ENCODE measurements at places on chromosomes 1 and 21.

DNA sequence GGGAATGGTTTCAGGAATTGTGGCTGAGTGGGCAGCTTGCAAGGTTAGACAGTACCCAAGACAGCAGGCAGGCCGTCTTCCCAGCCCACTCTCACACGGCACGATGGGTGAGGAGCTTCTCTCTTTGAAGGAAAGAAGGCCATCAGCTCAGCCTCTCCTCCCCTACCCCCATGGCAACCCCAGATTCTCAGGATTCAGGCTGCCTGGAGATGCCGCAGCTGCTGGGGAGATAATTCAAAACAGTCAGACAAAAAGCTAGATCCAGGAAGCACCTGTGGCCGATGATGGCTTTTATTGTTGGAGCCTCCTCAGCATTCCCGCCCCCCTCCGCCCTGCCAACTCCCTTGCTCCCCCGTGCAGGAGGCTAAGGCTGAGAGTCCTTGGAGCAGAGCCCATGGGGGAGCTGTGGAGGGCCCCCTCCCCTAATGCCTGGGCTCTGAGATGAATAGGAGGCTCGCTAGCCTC lies 220.5 kb downstream of the TRABD2B start:
- DNase-seq = no peak

GRCh38 chr21:44814498-44815023 lies 3.3 kb downstream of the SUMO3 start:
- DNase-seq = no peak

DNA sequence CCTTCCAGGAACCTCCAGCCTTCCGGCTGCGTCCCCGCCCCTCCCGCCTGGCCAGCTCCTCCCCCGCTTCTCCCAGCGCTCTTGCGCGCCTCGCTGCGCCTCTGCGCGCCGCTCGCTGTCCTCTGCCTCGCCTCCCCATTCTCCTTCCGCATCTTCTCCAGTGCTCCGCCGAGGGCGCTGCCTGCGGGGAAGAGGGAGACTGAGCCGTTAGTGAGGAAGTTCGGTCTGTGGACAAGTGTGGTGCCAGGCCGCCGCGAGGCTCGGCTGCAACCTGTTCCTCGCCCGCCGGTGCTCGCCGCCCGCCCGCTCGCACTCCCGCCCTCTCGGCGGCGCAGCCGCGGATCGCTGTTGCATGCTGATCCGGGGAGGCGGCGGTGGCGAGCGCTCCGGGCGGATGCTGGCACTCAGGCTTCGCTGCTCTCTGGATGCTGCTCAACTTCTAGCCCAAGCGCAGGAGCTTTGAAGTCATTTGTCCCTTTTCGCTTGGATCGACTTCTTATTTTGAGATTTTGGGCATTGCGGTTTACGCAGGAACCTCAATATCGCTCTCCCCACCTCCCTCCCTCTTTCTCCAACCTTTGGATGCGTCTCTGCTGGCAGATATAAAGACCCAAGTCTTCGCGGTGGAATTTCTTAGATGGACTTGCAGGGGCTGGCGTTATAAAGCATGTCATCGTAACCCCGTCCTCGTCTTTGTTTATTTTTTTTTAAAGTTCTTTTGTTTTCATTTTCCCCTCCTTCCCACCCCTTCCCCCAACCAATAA lies 614 bp upstream of the CACNA1E start:
- no peak for DNase-seq

DNA sequence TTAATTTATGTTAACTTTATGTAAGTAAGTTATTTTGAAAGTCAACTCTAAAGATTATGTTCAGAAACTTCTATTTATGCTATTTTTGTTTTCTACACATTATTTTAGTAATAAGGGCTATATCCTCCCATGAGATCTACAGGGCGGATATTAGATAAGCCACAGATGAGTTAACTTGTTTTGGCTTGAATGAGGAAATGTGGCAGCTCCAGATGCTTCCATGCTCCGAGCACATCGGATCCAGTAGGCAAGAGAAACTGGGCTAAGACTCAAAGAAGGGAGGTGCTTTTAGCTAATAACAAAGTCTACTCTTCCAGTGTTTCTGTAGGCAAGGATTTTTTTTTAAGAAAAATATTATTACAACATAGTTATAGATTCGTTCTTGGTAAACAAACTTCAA lies 20.0 kb upstream of the LAMC1 start:
- no peak for DNase-seq

DNA sequence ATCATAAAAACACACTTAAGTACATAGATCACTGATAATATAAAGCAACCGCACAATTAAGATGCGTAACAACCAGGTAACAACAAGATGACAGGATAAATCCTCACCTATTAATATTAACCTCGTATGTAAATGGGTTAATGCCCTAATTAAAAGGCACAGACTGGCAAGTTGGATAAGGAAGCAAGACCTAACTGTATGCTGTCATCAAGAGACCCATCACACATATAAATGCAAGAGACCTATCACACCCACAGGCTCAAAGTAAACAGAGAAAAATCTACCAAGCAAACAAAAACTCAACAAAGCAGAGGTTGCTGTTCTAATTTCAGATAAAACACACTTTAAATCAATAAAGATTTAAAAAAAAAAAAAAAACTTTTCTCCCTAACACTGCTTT lies 151.8 kb downstream of the FAF1 start:
- no peak for DNase-seq

DNA sequence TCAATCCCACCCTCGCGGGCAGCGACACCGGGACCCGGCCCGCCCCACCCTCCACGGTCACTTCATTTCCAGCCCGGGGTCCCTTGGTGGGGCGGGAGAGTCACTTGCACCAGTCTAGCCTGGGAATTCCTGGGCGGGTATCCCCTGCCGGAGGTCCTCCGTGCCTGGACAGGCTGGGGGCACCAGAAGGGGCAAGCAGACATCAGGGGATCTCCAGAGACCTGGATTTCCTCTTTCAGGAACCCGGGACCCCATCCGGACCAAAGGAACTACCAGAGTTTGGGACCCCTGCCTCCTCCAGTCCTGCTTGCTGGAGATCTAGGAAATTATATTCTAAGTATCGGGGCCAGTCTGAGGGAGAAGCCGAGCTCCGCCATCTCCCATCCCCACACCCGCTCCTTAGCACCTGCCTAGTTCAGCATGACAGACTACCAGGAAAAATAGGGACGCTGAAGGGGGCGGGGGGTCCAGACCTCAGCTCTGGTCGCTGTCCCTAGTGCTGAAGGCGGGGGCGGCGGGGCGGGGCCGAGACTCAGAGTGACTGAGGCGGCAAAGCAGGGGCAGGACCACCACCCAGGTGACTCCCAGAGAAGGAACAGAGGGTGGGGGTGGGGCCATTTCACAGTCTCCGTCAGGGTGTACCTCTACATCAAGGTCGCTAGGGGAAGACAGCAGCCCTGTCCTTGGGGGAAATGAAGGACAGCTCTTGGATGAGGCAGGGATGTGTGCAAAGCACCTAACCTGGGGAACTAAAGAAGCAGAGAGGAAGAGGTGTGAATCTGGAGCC lies 832 bp downstream of the HCN3 start:
- no peak for DNase-seq

GRCh38 chr1:92486251-92487077 lies at the start of gene GFI1:
Gene GFI1 (minus strand): TSS chr1:92486925. CDS start chr1:92483487, 3,438 bp downstream.
- peak; percentile 87 for DNase-seq

DNA sequence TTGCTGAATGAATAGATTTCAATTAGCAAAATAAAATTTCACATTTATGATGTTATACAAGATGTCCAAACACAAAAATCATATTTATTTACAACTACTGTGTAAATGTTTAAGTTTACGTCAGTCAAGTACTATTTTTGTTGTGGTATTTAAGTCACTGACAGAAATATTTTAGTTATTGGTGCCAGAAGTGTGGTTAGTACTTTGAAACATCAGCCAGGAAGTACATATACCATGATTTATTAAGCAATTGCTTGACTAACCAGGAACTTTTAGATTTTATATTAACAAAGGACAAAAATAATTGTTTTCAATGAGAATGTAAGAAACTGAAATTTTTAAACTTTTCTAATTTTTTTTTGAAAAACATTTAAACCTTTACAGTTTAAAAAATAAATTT lies 2.4 kb upstream of the FCRL4 start:
- no peak for DNase-seq

DNA sequence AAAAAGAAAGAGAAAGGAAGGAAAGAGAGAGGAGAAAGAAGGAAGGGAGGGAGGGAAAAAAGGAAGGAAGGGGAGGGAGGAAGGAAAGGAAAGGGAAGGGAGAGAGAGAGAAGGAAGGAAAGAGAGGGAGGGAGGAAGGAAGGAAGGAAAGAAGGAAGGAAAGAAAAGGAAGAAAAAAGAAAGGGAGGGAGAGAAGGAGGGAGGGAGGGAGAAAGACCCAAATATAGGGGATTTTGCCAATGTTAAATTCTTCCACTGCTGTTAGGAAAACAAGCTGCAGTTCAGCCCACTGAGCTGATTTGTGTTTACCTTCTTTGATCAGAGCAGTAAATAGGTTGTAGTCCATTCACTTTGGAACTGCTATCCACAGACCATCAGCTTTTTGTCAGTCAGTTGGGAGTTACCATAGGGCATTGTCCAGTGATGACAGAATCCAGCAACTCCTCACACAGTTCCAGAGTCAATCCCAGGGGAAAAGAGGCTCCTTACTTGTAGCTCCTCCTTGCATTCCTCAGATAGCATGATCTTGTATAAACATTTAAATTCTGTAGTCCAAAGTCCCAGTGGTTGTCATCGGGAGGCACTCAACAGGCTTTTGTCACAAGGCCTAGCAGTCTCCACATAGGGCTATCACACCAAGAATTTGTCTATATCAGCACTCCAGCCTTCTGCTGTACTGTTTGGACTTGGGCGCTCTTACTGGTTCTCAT lies 13.5 kb upstream of the PPP1R8 start:
- no peak for DNase-seq

- DNase-seq = no peak
These were observed 19.8 kb upstream of the TTLL10 start for GRCh38 chr1:1153874-1154273.

DNA sequence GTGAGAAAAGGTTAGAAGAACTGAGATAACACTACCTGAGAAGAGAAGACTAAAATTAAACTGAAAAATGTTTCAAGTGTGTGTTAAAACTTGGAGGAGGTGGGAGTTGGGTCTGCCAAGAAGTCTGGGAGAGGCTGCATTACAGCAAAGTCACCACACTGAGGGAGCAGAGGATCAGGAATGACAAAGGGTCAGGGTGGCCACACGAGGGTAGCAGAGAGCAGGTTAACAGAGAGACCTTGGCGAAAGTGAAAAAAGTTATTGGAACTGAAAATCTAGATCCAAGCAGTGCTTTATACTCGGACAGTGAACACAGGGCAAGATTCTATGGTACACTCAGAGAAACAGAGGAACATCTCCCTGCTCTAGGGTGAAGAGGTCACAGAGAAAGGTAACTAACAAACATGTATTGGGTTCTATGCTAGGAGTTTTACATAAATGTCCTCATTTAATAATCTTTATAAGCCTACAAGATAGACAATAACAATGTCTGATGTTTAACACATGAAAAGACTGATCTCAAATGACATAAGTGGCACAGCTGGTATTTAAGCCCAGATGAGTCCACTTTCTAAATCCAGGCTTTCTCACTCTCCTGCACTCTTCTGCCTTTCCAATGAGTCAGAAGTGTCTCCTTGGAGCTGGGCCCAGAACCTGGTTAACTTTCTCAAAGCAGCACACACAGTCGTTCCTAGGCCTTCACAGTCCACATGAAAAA lies 10.3 kb upstream of the CADM3 start:
- DNase-seq = peak; percentile 72

GRCh38 chr1:234684856-234685255 lies 74.9 kb upstream of the IRF2BP2 start:
- DNase-seq = no peak

DNA sequence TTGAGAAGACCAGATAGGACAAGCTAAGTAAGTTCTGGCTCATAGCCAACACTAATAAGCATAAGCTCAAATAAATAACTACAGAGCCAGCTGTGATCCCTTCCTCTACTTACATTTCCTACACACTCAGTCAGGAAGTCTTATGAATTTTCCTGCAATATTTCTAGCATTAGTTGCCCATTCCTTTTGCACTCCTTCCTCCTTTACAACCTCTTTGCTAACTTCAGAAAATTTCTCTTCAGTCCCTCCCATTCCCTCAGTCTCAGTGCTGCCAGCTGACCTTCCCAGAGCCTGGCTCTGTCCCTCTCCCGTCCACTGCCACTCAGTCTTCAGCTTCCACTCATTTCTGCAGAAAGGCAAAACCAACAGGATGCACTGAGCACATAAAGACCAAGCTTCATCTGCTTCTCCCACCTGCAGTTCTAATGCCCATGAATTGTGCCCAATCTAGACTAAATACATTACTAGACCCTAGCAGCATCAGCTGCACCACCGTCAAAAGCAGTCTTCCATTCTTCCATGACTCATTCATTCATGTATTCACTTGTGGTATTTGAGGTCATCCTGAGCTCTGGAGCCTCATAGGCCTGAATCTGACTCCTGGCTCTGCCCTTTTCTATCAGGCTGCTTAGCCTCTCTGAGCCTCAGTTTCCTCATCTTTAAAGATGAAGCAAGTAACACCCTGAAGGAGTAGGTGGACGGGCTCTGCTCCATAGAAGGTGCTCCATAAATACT lies 54.6 kb upstream of the SIPA1L2 start:
- no peak for DNase-seq

DNA sequence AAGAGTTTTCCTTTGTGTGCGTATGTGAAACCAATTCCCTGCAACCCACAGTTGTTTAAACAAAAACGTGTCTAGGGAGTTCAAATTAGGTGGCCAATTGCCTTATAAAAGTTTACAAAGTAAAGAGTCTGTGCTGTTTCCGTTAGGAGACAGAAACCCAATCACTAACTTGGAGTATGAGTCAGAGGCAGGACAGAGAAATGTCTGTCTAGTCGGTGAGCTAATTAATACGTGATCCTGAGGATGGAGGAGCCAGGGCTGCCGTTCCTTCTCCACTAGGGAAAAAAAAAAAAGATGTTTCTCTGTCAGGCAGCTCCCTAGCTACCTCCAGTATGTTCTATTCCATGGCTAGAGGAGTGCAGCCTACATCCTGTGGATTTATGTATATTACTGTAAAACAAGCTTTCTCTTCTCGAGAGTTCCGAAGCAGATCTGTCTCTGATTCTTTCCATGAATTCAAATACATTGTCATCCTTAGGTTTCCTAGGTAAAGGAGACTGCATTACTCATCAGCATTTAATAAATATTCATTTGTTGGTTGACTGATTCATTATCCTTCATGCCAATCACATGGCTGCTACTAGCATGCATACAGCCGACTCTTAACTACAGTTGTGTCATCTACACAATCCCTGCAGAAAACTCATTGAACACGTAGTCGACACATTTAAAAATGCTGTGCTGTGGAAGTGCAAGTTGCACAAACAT lies 430.6 kb downstream of the KIF26B start:
- no peak for DNase-seq
